OCI-M1 (cell line): ENCODE measurements at places on chromosomes 7 and 10.

- no peak for DNase-seq
Observed at GRCh38 chr10:29882766-29883165, 176.6 kb downstream of the JCAD start.

DNA sequence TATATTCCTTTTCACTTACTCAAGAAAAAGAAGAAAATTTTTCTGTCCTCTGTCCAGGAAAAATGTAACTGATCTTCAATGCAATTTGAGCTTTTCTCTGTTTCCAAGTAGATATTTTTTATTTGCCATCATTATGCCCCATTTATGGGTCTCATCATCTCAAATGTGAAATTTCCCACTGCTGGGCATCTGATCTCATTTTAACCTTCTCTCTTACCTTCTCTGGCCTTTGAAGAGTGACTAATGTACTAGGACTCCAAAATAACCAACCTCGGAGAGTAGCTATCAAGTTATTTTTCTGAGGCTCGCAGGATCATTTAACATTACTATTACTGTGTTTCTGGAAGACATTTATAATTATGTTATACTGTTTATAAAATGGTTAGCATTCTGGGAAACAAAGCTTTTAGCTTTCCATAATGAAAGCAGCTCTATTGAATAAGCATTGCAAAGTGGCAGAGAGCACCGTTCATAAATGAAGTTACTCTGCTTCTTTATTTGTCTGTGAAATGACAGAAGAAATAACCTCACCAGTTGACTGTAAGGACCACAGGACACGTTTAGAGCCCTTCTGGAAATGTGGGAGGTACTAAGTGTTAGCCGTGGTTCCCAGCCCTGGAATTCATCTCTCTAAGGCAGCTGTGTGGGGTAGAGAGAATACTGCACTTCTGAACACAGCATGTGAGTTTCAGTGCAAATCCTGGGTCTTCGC lies 33.3 kb upstream of the NMT2 start:
- no peak for DNase-seq

DNA sequence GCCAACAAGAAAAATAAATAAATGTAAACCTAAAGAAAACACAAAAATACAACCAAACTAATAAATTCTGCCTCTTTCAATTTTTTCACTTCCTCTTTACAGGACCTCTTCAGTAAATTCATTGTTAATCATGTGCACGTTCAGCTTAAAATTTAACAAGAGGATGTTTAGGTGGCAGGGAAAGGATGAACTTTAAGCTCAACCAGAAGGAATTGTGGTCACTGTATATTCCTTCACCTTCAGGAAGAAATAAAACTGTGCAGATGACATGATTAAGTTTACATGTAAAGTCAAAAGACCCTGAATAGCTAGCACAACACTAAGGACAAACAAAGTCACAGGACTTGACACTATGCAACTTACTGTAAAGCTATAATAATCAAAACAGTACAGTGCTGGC lies 33.0 kb downstream of the KIF5B start:
- no peak for DNase-seq

DNA sequence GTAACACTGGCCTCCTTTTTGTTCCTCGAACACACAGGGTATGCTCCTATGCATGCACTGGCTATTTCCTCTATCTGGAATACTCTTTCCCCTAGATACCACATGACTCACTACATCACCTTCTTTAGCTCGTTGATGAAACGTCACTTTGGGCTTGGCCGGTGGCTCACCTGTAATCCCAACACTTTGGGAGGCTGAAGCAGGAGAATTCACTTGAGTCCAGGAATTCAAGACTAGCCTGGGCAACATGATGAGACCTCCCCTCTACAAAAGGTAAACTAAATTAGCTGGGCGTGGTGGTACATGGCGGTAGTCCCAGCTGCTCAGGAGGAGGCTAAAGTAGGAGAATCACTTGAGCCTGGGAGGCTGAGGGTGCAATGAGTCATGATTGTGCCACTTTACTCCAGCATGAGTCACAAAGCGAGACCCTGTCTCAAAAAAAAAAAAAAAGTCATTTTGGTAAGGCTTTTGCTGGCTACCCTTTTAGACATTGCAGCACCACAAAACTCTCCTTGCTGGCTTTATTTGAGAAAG lies 14.5 kb downstream of the ANKIB1 start:
- no peak for DNase-seq

DNA sequence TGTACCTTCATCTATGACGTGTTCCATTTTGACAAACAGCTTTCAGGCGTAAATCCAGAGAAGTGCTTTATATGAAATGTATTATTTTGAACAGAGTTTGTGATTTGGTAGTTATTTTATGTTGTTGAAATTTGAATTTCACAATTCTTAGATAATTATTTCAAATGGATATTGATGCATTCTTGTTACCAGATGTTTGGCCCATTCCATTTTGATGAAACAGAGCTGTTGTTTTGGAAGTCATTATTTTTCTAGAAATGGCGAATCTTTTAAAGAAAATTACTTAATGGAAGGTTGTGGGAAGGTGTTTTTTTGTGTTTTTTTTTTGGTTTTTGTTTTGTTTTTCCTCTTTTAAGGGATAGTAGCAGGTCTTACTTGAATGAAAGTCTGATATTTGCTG lies 2.4 kb downstream of the OTUD1 start:
- no peak for DNase-seq
